Left lung (tissue), 14 donors: ENCODE measurements at places on chromosomes 7 and 10.
A peak's percentile ranks its signal among the peaks of the same experiment; 100 is the strongest.

DNA sequence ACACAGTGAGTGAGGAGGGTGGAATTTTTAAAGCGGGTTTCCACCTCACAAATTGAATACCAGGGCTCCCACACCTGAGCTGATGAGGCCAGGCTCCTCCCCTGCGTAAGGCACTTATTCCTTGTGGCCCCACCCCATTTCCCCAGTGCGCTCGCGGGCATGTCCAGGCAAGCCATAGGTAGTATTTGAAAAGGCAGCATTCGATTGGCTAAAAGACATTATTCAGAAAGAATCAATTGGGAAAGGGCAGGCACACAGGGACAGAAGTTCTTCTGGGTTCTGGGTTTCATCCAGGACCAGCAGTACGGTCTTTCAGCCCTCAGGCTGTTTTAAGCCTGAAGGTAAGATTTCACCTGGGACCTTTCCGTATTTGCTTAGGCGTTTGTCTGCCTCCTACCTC is 222.3 kb downstream of the BBS9 start:
- no peak for DNase-seq

- DNase-seq = no peak
These were observed 175.4 kb downstream of the SKAP2 start for GRCh38 chr7:26688936-26689506.

DNA sequence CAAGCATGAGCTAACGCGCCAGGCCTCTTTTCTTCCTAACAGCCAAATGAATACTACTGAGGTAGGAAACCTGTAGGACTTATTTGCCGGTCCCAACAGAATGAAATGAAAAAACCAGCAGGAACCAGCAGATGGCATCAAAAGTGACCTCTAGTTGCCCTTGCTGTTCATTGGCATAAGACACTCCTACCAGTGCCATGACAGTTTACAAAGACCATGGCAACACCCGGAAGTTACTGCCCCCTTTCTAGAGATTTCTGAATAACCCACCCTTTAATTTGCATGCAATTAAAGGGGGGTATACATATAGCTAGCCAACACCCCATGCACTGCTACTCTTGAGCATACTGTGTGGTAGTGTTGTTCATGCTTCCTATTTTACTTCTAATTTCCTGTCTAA is 65.2 kb downstream of the ATE1 start:
- DNase-seq = no peak

GRCh38 chr10:45053569-45054100 is 52.9 kb downstream of the ZNF22 start:
- DNase-seq = no peak

- peak; percentile 46 for DNase-seq
These were observed 76.0 kb downstream of the DIP2C start for GRCh38 chr10:613271-614138.

- no peak for DNase-seq
These were observed 27.4 kb downstream of the ASZ1 start for GRCh38 chr7:117399820-117400422.

DNA sequence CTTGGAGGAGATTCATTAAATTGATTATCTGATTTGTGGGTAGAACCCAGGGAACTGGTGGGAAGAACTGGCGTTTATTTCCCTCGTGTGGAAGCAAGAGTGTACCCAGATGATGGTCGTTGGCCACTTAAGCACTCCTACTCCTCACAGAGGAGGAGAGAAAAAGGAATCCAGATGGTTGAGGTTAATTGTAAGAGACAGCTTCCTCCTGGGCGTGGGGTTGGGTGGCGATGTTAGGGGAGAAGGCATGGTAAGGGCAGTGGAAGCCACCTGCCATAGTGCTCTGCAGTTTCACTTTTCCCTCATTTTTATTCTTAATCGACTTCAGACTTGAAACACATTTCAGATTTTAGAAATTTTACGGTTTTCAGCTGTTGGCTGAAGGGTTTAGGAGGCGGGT is 104.1 kb downstream of the DOCK1 start:
- no peak for DNase-seq

GRCh38 chr10:103598654-103599115 is 105.2 kb downstream of the NEURL1 start:
- no peak for DNase-seq

- no peak for DNase-seq
These were observed 3.6 kb downstream of the LIPN start for GRCh38 chr10:88763441-88763840.

- DNase-seq = no peak
These were observed 58.2 kb downstream of the ENTPD1 start for GRCh38 chr10:95814011-95814727.

GRCh38 chr10:76675951-76676587 is 961.5 kb downstream of the KCNMA1 start:
- DNase-seq = no peak

DNA sequence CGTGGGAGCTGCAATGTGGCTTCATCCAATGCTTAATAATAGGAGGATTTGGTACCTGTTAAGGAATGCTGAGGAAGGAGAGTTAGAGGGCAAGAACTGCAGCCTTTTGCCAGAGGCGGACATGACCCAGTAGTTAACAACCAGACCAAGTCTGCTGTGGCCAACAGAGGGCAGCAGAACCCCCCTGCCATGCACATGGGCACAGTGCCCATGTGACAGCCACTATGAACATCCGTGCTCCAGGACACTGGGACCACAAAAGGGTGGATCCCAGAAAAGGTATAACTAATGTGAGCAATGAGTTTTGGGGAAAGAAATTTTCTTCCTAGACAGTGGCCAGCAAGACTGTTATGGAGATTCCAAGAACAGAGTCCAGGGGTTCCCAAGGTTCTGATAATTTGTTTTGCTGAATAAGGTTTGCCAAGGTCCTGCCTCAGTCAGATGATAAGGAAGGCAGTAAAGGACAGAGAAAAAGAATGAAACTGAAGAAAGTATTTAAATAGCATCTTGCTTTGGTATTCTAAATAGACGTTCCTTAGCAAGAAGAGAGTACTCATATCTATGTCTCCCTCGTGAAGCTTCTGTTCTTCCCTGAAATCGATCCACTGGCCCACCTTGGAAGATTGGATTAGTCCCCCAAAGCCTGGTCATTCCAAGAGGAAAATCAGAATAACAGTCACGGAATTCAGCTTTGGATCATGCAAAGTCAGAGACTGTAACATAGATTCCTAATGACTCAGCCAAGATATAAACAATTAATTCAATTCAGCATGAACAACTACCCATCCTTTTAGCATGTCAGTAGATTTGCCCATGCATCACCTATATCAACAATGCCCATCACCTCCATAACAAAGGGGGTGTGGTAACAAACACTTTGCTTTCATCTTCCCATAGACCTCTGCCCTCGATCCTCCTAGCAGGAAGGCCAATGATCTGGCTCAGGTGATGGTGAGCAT is 56.0 kb downstream of the LGI1 start:
- peak; percentile 35 for DNase-seq

- DNase-seq = no peak
These were observed 12.5 kb upstream of the TNRC18 start for GRCh38 chr7:5436003-5436678.

DNA sequence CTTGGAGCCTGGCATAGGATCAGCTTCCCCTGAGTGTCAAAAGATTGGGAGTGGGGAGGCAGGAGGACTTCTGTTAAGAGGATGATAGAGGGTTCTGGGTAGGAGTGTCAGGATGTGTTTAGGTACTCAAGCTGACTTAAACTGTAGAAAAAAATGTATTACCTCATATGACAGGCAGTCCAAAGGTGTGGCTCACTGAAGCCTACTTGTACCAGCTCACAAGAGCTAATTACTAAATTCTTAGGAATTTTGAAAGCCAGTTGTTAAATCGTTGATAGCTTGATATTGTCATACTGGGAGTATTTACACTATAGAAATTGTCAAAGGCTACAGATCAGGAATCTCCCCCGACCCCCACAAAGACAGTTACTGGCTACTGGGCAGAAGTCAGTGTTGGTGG is 32.1 kb downstream of the FAS start:
- DNase-seq = no peak

DNA sequence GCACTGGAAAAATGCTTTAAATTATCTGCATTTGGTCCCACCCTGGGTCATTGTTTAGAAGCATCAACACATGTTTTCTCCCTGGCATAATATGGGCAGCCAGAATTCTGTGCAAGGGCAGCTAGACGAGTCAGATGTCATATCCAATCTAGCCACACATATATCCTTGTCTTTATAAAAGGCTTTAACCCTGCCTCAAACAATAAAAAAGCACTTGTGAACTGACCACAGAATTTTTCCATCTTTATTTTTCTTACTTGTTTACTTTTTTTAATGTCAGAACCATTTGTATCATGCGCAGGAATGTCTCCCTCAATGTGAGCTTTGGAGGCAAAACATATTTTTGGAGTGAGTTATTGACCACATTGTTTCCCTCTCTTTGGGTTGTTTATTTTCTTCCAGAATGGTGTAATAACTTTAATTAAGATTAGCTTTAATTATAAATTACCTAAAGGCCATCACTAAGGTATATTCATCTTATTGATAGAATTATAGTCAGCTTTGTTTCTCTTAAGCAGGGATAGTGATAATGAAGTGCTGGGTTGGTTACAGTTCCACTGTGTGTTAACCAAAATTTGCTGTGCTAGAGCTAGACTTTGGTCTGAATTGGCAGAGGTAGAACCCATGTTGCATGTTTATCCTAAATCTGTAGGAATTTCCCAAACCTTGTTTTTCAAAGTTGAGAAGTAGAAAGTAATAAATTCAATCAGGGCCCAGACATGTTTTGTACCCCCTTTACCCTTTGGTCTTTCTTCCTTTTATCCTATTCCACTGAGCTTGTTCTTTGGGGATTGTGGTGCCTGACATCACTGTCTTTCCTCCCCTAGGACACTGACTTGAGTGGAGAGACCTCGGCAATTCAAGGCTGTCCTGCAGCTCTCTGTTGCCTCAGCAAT is 1078.4 kb downstream of the KCNMA1 start:
- no peak for DNase-seq

- no peak for DNase-seq
These were observed 121.9 kb downstream of the USP6NL start for GRCh38 chr10:11489591-11489990.
